ENCODE measurements at places on chromosomes 6 and 20.
A peak's percentile ranks its signal among the peaks of the same experiment; 100 is the strongest.

DNA sequence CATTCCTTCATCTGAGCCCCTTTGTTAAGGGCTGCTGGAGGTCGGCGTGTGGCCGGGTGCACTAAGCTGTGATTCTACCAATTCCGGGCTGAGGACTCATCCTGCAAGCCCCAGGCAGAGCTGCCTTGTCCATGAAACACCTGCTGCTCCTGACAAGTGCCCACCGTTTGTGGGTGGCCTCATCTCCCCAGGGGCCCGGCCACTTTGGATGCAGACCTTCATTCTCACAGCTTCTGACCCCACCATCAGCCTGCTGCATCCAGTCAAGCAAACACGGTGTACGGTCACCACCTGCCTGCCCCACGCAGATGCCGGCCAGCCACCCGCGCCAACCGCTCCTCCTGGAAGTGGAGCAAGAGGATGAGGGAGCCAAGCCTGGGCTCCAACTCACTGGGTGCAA, 382.7 kb downstream of the THBS2 start:
- DNase-seq = no peak

DNA sequence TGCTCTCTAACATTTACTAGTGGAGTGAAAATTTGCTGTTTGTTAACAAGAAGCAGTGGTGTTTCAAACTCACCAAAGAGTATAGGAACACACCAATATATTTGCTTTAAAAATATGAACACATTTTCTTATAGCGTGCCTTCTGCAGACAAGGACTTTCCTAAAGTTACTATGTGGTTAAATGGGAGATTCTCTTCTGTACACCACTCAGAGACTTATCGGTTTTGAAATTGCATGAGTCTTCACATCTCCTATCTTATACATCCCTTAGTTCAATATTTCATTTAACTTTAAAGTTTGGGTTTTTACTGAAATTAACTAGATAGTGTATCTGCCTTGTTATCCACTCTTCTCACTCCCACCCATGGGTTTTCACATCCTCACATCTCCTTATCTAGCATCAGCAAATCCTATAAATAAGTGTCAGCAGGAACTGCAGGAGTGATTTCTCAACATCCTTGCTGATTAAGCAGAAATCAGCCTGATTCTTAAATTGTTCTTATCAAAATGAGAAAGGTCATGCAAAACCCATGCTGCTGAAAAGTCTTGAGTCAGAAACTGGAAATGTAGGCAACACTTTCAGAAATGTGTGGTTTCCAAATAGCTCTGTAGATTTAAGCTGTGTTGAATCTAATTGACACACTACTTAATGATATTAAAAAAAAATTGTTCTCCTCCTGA, 1075.6 kb upstream of the GJE1 start:
- DNase-seq = no peak

DNA sequence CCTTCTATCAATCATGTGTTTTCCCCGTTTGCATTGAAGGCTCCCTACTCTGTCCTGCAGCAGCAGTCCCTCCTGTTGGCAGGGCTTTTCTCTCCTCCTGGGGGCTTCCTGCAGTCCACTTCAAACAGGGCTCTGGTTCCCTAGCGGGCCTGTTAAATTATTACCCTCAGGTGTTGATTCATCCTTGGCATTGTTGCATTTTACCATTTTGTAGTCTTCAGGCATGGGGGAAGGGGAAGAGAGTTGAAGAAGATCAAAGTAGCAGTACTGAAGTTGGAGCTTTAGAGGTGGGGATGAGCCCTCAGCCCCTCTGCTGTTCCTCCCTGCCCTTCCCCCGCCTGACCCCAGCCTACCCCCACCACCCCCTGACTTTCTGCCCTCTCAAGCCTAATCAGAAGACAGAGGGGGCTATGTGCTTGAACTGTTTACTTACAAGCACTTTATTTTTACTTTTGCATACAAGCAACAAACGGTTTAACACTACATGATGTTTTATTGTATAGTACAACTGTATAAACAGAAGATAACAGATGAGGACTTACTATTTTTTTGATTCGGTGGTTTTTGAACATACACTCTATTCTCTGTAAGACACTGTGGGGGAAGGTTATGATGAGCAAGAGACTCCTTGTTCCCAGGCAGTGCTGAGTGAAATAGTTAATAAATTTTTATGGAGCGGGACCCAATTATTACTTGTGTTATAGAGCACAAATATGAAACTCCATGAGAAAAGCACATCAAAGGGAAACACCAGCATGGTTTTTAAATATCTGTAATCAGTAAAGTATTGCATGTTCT, 169.7 kb downstream of the EYA4 start:
- DNase-seq = no peak

GRCh38 chr6:97705568-97705967, 422.6 kb upstream of the MMS22L start:
- DNase-seq = no peak

DNA sequence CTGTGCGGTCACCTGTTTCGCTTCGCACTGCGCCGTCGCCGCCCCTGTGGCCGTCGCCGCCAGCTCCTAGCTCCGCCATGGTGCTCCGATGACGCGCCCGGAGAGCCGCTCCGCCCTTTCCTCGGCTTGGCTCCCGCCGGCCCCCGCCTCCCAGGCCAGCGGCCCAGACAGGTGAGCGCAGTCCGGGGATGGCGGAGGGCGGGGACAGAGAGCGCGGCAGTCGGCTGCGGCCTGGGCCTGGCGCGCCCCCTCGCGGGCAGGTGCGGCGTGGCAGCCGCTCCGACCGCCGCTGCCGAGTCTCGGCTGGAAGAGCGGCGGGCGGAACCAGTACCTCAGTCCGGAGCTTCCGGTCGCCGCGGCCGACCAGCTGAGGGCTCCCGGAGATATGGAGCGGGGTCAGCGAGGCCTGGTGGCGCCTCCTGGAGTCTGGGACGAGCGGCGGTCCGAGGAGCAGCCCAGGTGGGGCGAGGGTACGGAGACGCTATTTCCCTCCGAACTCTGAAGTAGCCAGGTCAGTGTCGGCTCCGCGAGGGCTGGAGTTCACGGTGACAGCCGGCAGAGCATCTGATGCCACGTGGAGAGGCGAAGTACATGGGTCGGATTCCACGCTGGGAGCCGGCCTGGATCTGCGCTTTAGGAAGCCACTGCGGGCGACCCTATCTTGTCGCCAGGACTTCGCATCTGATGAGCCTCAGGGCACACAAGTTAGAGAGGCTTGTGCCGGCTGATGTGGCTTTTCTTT, at the start of gene MAP7:
Gene MAP7 (minus strand): TSS at position 93 of the 742 bp plus-strand sequence. CDS start 14 bp downstream, at position 79.
- DNase-seq = peak; percentile 69

DNA sequence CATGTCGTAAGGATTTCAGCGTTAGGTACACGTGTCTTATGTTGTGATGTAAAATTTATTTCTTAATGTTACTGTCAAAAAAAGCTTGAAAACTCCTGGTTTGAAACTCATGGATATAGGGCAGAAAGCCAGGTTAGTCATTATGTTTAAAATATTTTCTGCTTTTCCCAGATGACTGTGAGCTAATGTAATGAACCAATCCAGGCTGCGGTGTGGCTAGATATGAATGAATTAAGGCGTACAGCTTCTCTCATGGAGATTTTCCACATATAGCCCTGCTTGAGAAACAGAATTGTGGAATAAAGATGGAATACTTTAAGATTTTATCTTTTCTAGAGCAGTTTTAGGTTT, 80.3 kb upstream of the STMND1 start:
- no peak for DNase-seq

DNA sequence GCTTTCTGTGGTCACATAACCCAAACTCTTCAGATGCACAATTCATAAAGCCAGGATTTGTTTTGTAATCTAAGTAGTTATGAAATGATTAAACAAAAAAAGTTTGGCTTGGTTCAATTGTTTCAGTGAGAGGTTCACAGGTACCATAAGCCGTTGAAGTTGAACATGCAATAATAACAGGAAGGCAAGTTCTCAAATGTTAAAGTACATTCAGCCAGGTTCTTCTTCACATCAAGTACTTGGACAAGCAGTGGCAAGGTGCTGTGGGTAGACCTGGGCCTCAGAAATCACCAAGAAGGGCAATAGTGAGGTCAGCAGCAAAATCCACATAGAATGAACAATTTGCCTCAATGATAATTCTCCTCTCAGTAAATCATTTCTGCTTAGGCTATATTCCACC, 175.5 kb downstream of the EPM2A start:
- DNase-seq = no peak

DNA sequence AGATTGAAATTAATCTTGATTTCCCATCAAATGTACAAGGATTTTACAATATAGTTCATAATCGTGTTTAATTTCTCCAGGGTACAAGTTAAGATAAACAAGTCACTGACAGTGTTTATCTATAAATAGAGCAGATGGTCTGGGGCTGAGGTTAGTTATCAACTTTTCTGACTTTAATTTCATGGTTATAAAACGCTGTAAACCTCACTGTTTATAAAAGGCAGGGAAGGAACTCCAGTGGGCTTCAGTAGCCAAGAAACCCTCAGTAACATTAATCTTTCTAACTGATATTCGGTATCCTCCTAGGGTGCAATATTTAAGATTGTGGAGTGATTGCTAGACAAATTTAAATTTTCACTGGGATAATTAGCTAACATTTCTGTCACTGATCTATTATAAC, 68.6 kb downstream of the GFRAL start:
- DNase-seq = no peak

- no peak for DNase-seq
Measured at GRCh38 chr6:3286641-3287171, 28.0 kb downstream of the PSMG4 start.

DNA sequence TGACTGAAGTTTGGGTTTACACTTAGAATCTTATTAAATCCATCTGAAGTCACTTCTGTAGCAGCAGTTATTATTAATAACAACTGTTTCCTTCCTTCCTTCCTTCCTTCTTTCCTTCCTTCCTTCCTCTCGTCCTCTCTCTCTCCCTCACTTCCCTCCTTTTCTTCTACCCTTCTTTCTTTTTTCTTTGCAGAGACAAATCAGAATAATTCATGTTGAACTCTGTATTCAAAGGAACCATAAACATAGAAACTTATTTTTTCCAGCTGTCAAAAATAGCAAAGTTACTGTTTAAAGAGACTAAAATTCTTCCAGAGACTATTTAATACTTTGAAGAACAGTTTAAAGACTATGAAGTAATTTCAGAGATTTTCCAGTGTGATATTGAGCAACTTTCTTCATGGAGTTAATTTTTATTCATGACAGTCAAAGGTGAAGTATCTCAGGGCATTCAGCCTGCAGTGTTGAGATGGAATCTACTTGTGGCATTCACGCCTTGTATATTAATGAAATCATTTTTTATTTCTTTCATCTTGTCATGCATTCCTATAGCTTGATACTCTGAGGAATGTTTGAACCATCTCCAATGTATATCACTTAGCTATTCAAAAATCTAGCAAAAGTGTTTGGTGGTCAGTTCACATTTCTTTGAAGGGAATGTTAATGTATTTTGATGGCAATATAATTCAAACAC, 109.7 kb downstream of the BCAS1 start:
- no peak for DNase-seq

- DNase-seq = no peak
Measured at GRCh38 chr20:51385646-51386530, 156.6 kb downstream of the NFATC2 start.

GRCh38 chr20:2967841-2968240, 75.6 kb upstream of the GNRH2 start:
- no peak for DNase-seq

- DNase-seq = no peak
Measured at GRCh38 chr6:81166770-81167169, 585.7 kb downstream of the TENT5A start.

All from activated CD4-positive, alpha-beta T cell treated with anti-CD3 and anti-CD28 coated beads, Interleukin-2, amount 50 U/mL, for 48 hours (primary cell).